ENCODE measurements at places on chromosomes 6 and 20. TPM values are rescaled to one million over a fixed set of nuclear protein-coding genes. Genes with fewer than 3 reads are reported as not detected.
A peak's percentile ranks its signal among the peaks of the same experiment; 100 is the strongest.

AFG1L gene
- polyA plus RNA-seq = 4.5 TPM

DNA sequence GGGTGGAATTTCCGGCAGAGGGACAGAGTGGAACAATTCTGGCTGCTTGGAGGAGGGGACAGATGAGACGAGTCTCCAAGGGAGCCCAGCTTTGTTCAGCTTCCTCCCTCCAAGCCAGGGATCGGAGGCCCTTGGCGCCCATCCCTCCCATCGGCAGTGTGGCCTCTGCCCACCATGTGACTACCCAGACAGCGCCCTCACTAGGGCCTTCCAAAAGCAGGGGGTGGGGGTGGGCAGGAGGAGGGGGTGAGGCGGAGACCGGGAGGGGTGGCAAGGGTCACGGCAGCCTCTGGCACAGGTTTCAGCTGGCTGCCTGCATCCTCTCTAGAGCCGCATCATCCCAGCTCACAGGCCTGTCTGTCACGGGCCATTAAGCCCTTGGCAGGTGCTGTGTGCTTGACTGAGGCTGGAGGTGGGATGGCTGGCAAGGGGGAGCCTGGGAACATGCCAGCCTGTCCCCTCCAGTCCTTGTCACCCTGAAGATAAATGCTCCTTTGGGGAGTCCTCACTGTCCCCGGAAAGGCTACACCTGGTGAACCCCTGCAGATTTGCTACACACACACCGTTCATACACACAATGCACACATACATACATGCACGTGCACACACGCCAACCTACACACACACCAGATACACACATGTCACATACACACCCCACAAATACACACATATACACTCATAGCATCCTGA, 6.2 kb upstream of the FGD2 start:
- DNase-seq = no peak

DNA sequence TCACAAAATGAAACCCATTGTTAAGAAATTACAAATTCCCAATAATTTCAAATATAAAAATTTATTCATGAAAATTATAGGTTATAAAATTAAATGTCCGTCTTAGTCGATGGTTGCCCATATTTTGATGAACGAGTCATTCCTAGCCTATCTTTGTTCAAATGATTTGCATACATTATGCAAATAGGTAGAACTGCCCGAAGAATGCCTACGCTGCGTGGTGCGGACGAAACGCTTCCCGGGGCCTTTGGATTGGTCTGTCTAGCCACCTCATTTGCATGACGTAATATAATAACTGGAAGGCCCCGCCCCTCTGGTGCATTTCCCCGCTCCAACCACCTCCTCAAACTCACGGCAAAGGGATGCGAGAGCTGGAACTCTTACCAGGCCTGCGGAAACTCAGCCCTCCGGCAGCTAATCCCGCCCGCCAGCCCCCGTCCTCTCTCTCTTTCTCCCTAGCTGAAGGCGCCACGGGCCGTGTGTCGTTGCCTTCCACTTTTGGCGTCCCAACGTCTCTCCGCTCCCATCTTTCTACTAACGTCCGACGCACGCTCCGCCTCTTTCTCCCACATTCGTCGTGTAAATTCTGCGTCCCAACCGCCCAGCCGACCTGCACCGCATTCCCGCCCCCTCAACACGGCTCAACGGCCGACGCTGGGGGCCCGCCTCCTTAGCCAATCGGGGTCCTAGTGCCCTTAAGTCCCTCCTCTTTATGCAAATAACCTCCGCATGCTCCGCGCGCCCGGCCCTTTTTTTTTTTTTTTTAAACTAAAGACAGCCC, 520 bp upstream of the PRRC2A start:
- DNase-seq = peak; percentile 100

- peak; percentile 76 for DNase-seq
These were observed 15.8 kb upstream of the RNF182 start for GRCh38 chr6:13908955-13909381.

Data from muscle of leg (tissue), 16 donors.